ENCODE measurements at places on chromosomes 5 and 9.

DNA sequence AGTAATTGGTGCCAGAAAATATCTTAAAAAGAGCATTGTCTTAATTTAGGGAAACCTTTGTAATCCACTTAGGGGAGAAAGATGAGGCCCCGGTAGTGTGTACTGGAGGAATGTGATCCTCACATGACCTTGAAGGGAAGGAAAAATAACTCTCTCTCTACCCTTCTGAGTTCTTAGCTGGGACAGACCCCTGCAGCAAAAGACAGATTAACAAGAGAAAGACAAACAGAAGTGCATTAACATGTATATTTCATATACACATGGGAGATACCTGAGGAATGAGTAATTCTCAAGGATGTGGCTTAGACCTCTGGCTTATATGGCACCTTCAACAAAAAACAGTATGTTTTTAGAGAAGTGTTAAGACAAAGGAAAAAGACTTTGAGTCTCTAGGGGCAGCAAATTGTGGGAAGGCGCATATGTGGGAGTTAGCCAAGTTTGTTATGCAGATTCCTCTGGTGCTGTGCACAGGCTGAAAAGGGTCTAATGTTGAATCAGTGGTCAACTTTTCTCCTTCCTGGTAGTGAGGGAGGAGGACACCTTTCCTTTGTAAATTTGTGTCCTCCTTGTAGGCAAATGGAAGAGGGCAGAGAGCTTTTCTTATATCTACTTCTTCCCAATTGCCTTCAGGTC is 138.8 kb downstream of the LRRC70 start:
- DNase-seq, result no peak

- DNase-seq, result no peak
These were observed 107.4 kb downstream of the ZNF462 start for GRCh38 chr9:106970219-106970975.

DNA sequence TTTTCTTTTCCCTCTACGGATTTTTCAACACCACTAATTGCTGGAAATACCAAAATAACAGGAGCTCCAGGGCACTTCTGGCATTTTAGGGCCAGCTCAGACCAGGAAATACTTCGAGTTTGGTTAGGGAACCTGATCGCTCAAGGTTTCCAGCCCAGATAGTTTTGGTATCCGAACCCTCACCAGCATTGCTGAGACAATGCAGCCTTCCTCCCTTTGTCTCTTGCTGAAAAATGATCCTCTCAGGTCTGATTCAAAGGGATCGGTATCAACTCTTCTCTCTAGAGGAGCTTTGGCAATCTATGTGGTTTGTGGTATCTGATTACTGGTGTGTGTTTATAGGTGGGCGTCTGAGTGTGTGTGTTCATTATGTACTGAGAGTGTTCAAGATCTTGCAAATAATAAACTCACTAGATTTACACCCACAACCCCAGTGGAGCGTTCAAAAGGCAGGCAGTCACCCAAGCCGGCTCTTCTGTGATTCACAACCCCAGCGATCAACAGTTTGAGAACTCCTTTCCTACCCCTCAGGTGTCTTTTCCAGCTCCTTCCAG is 122.8 kb upstream of the EGFLAM start:
- DNase-seq, result no peak

GRCh38 chr9:94705162-94705702 is 21.3 kb upstream of the AOPEP start:
- DNase-seq, result no peak

DNA sequence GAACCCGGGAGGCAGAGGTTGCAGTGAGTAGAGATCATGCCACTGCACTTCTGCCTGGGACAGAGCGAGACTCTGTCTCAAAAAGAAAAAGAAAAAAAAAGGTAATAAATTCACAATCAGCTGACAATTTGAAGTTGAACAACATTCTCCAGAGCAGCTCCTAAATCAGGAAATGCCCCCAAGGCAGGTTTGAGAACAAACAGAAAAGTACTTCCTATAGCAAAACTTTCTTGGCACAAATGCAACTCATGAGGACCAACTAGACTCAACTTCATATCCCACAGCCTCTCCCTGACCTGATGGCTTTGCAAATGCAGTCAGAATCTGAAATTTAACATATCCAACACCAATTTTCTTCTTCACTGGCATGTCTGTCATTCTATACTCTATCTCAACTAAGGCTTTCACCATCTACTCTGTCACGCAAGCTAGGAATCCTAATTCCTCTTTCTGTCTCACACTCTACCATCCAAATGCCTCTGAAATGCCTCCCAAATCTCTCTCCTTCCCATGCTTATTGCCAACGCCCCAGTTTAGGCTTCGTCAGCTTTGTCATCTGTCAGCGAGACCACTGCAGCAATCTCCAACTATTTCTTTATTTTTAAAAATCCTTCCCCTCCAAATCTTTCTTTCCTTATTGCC is 113.3 kb downstream of the MAPKAP1 start:
- DNase-seq, result no peak

DNA sequence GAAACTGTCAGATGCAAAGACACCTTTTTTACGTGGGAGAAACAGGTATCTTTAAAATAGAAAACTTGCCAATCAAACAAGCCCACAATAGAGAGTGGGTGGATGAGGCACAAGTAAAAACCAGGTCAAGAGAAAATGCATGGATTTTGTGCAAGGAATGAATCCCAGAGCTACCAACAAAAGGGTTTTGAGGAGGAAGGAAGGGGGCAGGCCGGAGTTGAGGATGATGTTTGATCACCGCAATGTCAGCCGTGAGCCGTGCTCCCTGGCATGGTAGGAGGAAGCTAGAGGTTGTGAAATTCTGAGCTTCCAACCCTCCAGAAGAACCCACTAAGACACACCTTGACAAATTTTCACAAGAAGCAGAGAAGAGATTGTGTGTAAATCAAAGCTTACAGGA is 53.2 kb downstream of the HRH2 start:
- DNase-seq, result no peak

GRCh38 chr5:56330167-56330566 is 97.0 kb upstream of the ANKRD55 start:
- DNase-seq, result no peak

DNA sequence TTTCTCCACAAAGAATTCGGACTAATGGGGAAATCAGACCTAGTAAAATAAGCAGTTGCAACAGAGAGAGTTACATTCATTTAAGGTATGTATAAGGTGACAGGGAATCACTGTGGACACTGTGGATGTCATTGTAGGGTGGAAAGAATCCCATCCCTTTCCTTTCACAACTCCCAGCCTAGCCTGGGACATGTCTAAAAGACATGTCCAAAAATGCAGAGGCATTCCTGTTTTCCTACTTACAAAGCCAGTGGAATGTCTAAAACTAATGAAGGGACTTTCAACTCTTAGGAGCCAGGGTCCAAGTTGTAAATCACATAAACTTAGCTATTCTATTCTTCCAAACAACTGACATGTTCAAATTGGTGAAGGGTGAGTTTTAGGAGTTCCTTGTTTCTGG is 511.0 kb downstream of the PRELID2 start:
- DNase-seq, result no peak

GRCh38 chr5:171031977-171032376 is 170.2 kb downstream of the RANBP17 start:
- DNase-seq, result no peak

GRCh38 chr9:33476503-33476902 is 2.8 kb upstream of the NOL6 start:
- no peak for DNase-seq

DNA sequence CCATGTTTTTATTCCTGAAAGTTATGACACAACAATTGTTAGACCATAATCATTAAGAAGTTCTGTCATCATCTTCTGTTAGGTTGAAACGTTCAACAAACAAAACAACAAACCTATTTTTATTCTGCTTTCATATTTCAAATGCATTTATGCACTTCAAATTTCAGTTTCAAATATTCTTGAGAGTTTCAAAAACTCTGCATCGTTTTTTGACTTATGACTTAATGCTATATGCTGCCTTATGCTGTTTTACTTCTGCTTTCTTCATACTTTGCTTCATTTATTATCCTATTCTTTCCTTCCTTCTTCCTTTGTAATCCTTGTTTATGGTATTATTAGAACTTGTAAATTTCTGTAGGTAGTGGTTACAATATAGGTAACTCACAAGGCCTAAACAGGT is 95.0 kb downstream of the PCSK1 start:
- DNase-seq, result no peak

- no peak for DNase-seq
These were observed 111.8 kb downstream of the INIP start for GRCh38 chr9:112605963-112606699.

DNA sequence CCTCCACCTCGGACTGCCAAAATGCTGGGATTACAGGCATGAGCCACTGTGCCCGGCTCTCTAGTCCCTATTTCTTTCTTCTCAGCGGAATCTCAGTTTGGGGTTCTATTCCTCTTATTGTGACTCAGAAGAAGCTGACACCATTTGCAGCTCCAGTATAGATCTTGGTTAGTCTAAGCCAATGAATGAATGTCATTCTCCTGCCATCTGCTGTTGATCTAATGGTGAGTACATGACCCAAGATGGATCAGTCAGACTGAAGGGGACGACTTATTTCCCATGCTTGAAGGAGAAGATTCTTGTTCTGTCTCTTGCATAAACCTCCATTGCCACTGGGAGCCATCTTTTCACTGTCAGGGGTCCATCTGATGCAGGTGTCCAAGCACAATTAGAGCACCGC is 76.0 kb upstream of the KLF9 start:
- DNase-seq, result no peak

DNA sequence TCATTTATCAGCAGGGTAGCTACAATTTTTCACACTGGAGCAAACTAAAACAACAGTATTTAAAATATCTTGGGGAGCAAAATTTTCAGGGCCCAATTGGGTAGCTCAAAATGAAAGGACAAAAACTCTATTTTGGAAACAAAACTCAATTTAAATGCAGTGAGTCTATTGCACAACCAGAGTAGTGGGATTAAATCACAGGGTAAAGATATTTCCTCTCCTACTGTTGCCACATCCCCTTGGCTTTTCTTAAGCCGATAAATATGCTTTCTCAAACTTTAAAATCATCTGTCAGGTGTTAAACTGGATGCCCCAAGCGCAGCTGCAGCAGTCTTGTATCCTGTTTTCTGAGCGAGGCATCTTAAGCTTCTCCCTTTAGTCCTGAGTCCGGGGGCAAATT is 1474.3 kb upstream of the CDH9 start:
- DNase-seq, result no peak

DNA sequence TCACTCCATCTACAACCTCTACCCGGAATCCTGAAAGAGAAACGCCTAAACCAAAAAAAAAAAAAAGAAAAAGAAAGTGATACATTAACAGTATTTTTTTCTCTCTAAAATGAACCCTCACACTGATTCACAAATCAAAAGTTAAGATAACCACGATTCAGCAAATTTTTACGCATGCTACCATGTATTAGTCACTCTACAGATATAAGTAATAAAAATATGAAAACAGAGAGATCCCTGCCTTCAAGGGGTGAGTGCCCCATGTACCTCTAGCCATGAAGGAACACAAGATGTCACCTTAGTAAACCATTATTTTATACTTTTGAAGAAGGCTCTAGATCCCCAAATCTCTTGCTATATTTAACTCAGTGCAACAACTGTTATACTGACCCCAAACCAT is 33.4 kb downstream of the CEMIP2 start:
- no peak for DNase-seq

GRCh38 chr5:1476181-1476966 is 31.1 kb upstream of the SLC6A3 start:
- DNase-seq, result no peak

- no peak for DNase-seq
These were observed 47.5 kb downstream of the NEURL1B start for GRCh38 chr5:172688349-172689217.

GRCh38 chr5:159198063-159199036 is 11.0 kb downstream of the RNF145 start:
- no peak for DNase-seq

GRCh38 chr5:82794876-82795275 is 282.3 kb downstream of the TMEM167A start:
- no peak for DNase-seq

DNA sequence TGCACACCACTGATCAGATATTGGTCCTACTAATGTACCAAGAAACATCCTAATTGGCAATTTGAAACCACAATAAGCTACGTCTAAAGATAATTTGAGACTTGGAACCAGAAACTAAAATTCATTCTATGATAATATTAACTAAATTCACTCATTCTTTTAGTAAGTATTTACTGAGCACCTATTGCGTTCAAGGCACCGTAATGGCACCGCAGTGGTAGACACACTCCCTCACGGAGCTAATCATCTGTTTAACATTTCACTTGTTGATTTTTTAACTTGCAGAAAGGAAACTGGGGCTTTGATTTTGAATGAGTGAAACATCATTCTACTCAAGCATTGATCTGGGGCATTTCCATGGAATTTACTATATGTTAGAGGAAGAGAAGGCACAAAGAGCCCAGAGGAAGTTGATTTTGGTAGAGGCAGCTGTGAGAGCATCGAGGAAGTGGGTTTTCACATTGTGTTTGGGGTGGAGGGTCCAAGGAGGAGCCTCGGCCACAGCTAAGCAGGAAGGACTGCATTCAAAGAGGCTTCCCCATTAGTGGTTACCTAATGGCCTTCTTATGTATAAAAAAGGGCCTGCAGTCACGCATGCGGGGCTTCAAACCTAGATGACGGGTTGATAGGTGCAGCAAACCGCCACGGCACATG is 7.1 kb downstream of the RAPGEF1 start:
- DNase-seq, result no peak

DNA sequence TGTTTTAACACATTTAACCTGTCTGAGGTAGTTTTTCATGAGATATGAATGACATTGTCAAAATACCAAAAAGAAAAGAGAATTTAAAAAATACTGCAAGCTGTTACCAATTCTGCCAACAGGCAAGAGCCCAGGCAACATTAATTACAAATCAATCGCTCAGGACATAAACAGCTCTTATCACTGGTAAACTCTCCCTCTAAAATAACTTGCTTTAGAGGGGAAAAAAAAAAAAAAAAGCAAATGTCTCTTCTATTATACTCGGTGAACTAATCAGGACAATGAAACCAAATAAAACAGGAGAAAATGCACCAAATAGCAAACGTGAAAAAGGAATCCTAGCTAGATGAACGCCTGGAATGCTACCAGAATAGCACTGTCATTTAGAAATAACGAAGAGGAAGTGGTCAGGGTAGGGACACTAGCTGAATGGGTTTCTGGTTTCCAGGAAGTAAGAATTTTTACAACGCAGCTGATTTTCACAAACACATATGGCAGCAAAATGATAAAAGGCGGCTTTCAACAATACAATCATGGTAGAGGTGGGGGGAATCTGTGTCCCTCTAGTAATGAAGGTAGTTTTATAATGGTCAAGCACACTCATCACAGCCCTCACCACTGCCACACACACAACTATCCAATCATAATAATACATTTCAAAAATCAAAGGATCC is 94.9 kb downstream of the DENND1A start:
- peak; percentile 4 for DNase-seq

DNA sequence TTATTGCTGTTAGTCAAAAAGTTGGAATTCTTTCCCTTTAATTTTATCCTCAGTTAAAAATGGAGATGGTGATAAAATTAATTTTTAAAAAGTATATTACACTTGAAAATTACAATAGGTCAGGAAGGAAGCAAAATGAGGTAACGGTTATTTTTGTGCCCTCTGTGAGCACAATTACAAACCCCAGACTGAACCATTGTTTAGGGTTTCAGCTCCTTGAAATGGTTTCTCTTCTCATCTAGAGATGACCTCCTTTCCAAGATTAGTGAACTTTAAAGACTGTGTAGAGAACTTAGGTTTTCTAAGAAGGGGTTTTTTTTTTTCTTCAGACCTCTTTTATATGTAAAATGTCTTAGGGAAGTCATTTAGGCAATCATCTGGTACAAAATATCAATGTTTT is 126.2 kb upstream of the CHD1 start:
- no peak for DNase-seq

- no peak for DNase-seq
These were observed 19.7 kb downstream of the ZCCHC10 start for GRCh38 chr5:133006653-133007052.

- no peak for DNase-seq
These were observed 6.5 kb upstream of the MAT2B start for GRCh38 chr5:163498886-163499285.
